ENCODE measurements at places on chromosomes 16 and 17.

- DNase-seq: no peak
These were observed 5.3 kb downstream of the ANKRD11 start for GRCh38 chr16:89484923-89485679.

- DNase-seq: no peak
These were observed 242.0 kb downstream of the FTO start for GRCh38 chr16:53945996-53946395.

DNA sequence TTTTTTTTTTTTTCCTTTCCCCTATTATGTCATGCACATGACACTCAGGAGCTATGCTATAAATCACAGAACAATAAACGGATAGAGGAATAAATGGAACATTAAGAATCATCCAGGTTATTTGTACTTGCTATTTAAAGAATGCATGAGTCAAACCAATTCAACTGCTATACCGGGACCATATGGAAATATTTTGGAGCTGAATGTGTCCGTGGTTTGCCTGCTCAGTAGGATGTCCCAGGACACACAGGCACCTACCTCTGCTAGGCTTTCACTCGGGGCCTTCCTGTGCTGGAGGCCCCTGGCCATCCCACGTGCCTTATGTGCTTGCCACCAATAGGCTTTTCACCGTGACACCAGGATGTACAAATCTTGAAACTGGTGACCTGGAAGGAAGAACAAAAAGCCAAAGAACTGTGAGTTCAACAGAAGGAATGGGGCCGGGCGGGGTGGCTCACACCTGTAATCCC is 15.3 kb upstream of the SEC14L1 start:
- DNase-seq: no peak

DNA sequence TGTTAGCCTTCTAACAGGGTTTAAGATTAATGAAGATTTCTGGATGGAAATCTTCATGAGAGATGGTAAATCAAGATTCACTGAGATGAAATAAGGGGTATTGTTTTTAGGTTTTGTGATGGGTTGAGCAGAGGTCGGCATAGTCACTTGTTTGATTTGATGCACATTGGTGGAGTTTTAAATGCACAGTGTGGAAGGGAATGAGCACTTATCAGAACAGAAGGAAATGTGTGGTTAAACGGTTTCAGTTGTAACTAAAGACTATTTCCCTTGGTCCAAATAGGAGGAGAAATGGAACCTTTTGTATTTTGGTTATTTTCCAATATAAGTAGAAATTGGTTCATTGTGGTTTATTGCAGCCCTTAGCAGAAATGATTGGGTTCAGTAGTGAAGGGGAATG is 34.1 kb downstream of the CBFB start:
- DNase-seq: no peak

GRCh38 chr16:71762186-71762585 is 37.7 kb upstream of the PHLPP2 start:
- DNase-seq: no peak

Measured in activated naive CD4-positive, alpha-beta T cell (primary cell).